ENCODE measurements at places on chromosomes 5 and 9.
A peak's percentile ranks its signal among the peaks of the same experiment; 100 is the strongest.

DNA sequence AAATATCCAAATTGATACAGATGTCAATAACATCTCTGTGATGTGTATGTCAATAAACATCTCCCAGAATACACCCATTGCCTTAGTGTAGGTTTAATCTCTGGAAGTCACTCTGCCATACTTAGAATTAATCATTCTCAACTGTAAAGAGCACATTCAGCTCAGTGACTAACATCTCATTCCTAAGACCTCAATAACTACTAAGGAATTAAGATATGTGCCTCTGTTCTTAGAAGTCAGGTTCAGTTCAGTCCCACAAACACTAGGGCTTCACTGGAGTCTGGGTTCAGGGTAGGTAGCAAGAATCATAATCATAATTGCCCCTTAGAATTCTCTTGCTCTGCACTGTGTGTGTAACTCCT lies 31.7 kb downstream of the UGCG start:
- ATAC-seq: no peak

DNA sequence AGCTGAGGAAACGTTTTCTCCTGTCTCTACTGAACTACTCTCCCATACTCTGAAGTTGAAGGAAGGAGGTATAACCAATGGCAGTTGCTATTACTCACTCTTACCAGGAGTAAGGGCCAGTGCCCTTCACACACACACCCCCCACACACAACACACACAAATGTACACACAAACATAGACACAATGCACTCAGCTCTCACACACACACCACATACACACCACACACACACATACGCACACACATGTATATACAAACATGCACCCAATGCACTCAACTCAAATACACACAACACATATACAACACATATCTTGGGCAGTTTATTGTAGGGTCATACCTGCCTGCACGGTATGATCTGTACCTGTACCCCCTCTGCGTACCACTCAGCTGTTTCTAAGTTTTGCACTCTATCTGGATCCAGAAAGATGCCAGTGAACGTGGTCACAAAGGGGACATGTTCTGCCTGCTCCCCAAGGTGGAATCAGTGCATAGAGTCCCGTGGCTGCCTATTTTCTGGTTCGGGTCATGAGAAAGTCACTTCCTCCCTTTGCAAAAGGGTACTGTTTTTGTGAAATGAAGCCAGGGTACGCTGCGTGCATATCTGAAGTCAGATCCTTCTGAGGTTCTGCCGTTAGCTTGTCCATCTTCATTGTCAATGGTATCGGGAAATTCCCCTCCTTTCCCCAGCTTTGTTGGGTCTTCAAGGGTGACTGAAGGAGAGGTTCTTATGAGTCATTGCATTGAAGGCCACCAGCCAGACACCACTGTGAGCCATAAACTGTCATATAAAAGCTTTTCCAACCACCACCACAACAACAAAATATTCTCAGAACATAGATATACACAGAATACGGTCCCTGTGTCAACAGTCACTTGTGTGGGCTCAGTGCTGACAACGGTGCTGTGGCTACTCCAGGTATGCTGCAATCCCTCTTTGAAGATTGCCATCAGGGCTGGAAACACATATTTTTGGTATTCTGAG lies 131.9 kb downstream of the UGCG start:
- peak; percentile 89 for ATAC-seq

DNA sequence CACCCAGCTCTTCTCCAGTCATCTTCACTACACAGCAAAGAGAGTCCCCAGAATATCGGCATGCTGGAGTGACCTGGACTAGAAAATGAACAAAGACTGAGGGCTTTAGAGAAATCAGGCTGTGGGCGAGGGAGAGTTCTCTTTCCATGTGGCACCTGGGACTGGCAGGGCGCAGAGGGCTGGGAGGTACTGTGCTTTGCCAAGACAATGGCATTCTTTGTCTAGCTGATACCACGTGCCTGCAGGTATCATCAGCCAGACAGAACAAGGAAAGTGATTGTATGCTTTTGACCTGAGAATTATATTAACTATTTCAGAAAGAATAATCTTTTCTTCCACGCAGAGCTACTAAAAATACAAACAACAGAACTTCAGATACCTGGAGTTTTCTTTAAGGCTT lies 30.5 kb downstream of the DDX31 start:
- no peak for ATAC-seq

DNA sequence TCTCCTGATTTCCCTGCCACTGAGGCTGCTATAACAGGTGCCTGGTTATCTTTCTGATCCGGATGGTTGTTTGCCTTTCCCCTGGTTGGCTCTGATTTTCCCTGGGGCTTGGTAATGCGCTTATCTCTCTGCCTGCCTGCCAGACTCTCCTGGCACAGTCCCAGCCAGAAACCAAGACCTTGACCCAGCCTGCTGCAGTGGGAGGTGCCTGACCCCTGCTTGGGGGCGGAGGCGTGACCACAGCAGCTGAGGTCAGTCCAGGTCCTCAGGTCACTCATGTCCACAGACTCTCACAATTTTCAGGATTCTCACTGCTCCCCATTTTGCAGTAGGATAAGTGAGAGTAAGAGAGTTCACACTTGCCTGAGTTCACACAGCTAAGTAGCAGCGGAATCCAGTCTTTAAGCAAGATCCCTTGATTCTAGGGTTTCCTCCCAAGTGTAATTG lies 24.4 kb upstream of the SYNPO start:
- ATAC-seq: no peak

DNA sequence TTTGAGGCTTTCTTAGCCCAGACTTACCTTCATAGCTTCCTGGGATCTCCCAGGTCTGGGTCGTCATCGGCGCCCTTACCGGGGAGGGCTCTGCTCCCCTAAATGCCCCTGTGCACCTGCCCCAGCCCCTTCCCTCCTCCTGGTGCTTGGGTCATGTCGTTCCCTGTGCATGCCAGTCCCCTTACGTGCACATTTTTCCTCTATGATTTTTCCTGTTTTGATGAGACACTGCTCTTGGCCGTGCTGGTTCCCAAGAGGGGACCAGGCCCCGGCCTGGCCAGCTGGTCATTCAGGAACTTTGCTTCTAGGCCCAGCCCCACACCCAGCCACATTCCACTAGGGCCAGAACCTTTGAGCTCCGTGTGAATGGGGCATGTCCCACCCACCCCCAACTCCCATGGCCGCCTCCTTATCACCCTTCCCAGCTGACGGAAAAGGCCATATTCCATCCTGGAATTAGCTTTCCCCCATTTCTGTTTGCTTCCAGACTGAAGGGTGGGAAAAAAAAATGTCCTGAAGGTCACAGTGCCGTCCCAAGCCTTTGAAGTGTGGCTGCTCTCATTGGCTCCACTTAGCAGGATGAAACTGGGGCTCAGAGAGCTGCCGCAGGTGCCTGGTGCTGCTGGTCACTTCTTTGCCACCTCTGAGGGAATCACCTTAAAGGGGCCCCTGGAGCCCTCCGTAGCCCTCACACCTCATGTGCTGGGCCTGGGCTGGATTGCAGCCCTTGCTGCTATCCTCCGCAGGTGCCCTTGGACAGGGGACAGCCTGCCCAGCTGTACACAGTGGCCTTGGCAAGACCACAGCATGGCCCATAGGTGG lies 25.1 kb downstream of the ERGIC1 start:
- ATAC-seq: no peak
